ENCODE measurements at places on chromosomes 3 and 15.

DNA sequence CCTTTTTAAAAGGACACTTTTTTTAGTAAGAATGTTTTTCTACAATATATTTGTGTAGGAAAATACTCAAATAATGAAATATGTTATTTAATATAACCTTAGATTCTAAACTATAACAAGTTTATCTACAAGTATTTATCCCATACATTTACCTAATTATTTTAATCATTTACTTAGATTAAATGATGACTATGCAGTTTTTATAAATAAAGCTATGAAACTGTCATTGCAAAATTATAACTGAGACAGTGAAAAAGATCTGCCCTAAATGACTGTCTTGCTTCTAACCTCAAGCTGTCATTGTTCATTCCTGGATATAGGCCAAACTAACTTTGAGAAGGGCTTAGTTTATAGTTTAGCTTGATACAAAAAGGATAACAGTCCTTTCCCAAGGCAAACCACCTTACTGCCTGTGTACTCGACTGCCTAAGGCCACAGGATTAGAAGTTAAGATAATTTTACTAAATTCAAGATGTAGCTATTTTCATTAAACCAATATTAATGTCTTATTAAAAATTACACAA lies 84.1 kb downstream of the GLDN start:
- DNase-seq, result no peak

GRCh38 chr3:4741404-4742307 lies 237.6 kb upstream of the BHLHE40 start:
- no peak for DNase-seq

GRCh38 chr15:78944202-78944625 lies 632 bp downstream of the CTSH start:
- DNase-seq, result no peak

DNA sequence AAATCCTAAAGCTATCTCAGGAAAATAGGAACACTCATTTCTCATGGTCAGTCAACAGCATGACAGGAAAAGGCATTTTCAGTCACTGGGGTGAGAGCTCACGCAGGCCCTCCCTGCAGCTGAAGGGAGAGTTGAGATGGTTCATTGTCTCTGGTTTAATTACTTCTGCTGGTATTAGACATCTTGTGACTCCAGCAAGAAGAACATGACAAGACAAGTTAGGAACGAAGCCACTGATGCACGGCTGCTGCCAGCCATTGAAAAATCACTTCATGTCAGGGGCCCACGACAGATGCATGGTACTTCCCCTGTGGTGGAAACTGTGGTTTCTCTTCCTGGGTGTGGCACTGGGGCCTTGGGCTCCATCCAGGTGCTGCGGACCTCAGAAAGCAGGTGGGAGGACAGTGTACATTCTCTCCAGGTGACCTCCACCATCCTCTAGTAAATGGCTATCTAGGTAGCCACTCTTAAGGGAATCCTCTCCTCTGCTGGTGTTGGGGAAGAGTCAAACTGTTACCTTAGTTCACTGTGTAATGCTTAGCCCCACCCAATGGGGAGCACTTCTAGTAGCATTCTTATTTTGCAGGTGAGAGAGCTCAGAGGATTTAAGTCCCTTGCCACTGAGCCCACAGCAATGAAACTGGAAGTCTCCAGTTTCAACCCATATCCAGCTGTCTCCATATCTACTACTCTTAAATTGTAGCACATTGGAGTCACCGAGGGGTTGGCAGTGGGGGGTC lies 274.2 kb downstream of the LRTM1 start:
- no peak for DNase-seq

DNA sequence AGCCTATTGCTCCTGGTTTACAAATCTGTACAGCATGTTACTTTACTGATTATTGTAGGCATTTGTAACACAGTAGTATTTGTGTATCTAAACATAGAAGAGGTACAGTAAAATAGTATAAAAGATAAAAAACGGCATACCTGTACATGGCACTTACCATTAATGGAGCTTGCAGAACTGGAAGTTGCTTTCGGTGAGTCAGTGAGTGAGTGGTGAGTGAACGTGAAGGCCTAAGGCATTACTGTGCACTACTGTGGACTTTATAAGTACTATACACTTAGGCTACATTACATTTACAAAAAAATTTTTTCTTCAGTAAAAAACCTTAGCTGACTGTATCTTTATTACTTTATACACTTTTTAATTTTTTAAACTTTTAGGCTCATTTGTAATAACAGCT lies 90.9 kb downstream of the RAP2B start:
- DNase-seq, result no peak

DNA sequence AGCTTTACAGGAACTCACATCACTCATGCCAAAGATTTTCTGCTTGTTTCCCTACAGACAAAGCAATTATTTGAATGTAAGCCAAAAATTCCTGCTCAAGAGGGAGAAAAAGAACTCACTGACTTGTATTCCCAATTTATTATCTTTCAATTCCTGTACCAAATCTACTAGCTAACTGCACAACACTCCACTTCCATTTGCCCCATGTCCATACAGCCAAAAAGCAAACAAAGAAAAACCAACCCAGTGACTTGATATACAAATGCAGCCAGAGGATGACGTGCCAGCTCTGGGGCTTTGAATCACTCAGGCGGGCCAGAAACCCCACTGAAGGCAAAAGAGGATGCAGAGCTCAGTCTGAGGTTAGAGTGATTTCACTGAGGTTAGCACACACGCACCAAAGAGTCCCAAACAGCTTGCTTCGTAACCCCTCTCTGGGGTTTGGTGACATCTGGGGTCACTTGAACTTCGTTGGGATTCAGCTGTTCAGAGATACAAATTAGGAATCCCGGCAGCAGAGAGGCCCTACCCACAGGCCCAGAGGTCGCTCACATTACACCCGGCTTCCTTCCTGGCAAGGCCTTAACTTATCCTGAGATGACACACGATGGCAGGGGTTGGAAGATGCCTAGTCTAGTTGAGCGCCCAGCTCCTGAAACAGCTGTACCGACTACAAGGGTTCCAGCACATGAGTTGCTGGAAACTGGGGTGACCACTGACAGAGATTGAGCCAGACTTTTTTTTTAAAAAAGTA lies 1.6 kb downstream of the RFTN1 start:
- peak; percentile 89 for DNase-seq

- DNase-seq, result no peak
Measured at GRCh38 chr3:148950806-148951205, 40.5 kb upstream of the GYG1 start.

- no peak for DNase-seq
Measured at GRCh38 chr3:143183665-143183964, 64.0 kb downstream of the CHST2 start.

DNA sequence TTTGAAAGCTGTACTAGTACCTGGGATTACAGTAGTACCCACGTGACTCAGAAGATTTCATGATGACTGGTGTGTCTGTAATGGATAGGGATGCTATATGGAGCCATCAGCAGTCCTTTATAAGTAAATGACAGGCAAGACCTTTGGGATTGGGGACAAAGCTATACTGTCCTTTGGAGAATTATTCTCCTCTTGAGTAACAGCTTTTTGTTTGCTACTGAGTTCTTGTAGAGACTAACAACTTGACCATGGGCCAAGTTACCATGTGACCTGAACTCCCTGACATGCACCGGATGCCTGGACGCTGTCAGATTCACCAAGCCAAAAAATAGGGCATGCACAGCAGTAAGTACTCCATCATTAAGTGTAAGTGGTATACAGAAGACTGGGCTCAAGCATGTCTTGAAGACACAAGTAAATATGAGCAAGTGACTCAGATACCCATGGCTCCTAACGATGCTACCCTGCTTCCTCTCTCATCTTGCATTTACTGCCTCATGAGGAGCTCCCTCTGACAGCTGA lies 12.9 kb downstream of the SEC11A start:
- DNase-seq, result no peak

DNA sequence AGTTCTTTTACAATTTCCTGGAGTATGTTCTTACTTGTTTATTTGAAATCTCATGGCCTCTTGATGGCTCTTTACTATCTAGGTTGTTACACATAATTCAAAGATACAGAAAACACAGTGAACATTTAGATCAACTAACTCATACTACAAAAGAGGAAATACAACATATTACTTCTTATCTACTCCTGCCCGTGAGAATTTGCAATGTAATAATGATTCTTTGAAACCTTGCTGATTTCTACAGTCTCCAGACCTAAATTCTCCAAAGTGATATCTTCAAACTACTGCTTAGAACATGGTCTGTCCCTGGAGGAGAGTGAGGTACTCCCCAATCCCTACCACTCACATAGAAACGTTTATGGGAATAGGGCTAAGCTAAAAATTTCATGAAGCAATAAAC lies 29.9 kb upstream of the GOLGA8B start:
- no peak for DNase-seq

- no peak for DNase-seq
Measured at GRCh38 chr3:19734453-19734852, 199.6 kb downstream of the EFHB start.

DNA sequence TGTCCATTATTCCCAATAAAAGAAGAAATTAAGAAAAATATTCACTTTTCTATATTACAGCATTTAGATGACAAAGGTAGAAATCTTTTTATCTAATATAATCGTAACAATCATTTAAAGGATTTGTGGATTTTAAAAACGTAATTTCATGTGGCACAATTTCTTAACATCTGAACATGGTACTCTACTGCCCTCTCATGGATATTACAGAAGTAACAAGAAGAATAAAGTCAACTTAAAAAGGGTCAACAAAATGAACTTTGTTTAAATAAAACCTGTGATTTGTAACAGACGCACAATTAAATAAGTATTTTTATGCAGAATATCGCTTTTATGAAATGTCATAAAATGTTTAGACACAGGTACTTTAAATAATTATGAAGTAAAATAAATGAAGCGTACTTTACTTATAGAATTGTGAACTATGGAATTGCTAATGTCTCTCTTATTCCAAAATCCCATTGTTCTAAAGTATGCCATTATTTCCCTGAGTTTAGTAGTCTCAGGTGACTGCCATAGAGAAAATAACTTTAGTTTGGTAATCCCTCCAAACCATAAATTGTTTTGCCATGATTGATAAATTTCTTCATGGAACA lies 366.8 kb upstream of the ZNF385D start:
- DNase-seq, result no peak

- DNase-seq, result no peak
Measured at GRCh38 chr15:79804838-79805237, 92.0 kb downstream of the MTHFS start.

DNA sequence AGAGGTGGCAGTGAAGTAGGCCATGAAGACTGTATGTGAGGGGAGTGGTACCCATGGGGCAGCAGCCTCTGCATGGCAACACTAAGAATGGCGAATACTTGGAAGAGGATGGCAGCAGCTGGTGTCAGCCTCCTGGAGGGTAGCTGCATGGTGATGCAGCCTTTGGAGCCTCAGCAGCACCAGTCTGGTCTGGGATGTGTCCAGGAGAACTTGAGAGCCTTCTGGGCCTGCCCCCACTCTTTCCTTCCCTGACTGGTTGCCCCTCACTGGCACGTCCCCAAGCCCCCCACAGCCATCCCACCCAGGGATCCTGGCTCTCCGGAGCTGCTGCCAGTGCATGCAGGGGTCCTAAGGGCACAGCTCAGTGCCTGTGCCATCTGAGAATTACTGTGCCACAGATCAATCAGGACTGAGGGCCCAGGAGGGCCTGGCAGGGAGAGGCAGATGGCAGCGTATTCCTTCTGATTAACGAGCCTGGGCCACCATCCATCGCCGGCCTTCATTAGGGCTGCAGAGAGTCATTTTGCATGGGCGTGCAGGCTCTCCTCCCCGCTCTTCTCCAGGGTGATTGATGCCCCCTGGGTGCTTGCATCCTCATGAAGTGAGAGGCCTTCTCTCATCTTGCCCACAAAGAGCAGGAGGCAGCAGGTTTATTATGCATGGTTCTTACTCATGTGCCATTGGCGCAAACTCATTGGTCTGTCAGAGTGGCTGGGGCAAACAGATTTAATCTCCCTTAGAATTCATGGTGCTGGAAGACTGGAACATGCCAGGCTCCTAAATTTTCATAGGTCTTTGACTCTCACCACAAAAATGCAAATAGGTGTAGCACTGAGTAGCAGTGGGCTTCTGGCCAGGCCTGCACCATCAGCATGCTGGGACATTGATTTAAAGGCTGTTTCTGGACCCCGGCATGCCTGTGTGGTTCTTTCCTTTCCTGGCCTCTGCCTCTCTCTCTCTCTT lies 116.8 kb downstream of the EPHB1 start:
- no peak for DNase-seq

- no peak for DNase-seq
Measured at GRCh38 chr3:46200790-46201189, 7.3 kb downstream of the CCR1 start.

GRCh38 chr15:62845241-62846126 lies 197.1 kb upstream of the TPM1 start:
- DNase-seq, result no peak

GRCh38 chr15:66789029-66790025 lies 87.3 kb downstream of the SMAD6 start:
- DNase-seq, result no peak

DNA sequence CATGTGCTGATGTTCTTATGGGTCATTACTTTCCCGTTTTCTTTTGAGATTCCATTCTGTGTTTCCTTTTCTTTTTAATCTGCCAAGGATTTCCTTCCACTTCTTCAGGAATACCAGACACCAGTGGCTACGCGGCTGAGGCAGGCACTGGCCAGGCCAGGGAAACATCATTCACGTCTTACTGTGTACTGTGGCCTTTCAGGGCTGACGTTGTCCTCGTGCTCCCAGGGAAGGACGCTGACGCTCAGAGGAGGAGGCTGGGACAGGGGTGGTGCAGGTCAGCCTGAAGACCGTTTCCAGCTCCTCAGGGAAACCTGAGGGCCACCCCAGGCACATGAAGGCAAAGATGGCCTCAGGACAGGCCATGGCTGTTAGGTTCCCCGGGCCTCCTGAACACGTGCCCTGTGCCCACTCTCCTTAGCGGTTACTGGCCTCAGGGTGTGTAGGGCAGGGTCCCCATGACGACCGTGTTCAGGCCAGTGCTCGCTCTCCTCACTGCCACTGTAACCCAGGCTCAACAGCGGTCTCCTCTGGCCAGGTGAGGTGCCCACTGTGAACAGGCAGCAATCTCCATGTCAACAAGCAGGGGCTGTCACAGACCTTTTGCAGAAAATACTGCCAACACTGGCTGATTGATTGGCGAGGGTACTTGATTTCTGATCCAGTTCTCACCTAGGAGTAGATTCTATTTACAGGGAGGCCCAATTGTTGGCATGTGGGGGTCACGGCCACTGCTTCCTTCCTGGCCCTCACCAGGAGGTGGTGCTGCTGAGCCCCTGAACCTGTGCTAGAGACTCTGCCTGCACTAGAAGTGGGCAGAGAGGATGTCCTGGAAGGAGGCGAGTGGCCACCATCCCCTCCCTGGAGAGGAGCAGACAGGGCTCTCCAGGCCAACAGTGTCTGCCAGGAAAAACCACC lies 169.5 kb downstream of the ATP10A start:
- DNase-seq, result peak; percentile 6

DNA sequence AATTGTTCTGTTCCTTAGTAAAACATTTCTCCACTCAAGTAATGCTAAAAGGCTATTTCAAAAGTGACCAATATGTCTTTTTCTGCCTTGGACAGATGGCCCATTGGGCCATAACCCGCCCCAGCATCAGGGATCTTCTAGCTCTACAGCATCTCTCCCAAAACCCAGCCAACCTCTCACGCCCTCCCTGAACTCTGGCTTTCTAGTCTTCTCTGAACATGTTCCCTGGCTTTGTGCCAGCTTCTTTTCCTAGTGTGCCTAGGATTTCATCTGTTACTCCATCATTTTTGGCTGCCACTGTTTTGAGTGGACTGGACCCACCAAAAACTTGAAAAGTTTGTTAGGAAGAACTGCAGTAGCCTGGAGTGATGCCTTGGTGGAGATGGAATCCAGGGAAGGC lies 30.7 kb downstream of the TRPM1 start:
- DNase-seq, result no peak

Measured in CD4-positive, alpha-beta T cell treated with Interleukin-4 for 1 hour (primary cell).